ENCODE measurements at places on chromosomes 6 and 20.

- DNase-seq = no peak
Measured at GRCh38 chr20:19254956-19255355, 42.5 kb downstream of the SLC24A3 start.

- DNase-seq = no peak
Measured at GRCh38 chr6:25138934-25139415, 140.2 kb upstream of the CARMIL1 start.

- peak; percentile 59 for DNase-seq
Measured at GRCh38 chr6:31575335-31575901, at the start of gene TNF. TNF (plus strand) TSS chr6:31575565; CDS start chr6:31575742, 177 bp downstream.

DNA sequence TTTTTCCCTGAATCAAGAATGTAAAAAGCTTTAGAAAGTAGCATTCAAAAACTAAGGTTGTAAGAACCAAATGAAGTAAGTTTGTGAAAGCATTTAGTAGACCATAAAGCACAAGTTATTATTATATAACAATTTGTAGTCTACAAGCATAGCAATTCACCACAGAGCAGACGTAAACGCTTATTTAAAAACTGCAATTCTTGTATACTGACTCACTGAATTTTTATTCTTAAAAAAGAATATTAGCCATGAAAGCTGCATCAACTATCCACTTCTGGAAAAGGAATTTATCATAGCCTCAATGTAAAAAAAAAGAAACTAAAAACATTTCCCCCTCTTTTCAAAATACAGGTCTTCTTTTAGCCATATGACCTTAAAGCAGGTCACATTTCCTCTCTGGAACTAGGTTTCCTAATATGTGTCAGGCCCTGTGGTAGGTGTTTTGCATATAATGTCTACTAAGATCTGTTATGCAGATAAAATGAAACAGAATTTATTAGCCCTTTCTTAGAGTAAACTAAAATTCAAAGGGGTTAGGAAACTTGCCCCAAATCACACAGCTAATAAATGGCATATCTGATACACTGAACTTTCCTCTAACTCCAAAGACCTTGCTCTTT, 2.1 kb downstream of the MAP3K7 start:
- no peak for DNase-seq

DNA sequence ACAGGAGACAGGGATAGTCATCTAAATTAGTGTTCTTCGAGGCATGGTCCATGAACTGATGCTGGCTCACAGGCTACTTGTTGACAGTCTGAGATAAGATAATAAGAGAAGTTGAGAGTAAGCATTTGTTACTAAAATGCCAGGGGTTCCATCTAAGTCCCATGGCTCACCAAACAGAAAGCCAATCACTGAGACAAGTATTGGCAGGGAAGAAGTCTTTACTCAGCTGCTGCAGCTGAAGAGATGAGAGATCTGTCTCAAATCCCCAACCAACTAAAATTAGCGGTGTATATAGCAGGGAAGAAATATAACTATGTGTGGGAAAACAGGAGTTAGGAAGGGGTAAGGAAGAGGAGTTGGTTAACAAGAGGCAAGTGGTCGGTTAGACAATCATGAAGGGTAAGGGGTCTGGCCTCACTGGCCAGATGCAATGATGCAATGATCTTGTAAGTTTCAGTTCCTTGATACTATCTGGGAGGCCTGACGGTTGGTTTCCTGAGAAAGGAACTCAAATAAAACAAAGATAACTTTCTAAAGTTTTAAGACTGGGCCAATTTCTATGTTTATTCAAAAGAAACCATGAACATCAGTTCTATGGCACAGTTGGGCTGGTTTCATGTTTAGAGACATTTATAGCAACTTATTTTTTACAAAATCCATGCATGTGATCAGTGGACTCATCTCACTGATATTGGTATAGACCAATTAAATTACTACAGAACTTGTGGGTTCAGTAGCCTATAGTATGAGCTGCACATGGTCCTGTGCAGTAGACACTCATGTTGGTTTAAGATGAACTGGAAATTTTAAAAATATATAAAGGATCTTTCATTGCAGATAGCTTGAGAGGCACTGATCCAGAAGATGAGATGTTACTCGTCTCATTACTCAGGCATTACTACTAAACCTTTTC, 9.9 kb upstream of the HEBP2 start:
- DNase-seq = no peak

GRCh38 chr6:162337412-162337811, 390.2 kb downstream of the PRKN start:
- no peak for DNase-seq

DNA sequence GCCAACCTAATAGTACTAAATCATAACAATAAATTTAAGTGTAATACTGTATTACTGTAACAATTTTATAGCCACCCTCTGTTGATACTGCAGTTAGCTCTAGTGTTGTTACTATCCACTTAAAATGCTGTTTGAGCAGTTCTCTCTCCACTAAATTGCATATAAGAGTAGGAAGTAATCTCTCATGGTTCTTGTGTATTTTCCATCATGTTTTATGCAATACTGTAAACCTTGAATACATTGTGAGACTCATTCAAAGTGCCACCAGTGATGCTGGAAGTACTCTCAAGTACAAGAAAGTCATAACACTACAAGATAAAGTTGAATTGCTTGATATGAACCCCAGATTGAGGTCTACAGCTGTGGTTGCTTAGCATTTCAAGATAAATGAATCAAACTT, 65.5 kb downstream of the WASF1 start:
- DNase-seq = no peak

- peak; percentile 30 for DNase-seq
Measured at GRCh38 chr6:118893064-118893806, 717 bp upstream of the ASF1A start.

- DNase-seq = no peak
Measured at GRCh38 chr6:15480525-15480924, 182.3 kb downstream of the DTNBP1 start.

DNA sequence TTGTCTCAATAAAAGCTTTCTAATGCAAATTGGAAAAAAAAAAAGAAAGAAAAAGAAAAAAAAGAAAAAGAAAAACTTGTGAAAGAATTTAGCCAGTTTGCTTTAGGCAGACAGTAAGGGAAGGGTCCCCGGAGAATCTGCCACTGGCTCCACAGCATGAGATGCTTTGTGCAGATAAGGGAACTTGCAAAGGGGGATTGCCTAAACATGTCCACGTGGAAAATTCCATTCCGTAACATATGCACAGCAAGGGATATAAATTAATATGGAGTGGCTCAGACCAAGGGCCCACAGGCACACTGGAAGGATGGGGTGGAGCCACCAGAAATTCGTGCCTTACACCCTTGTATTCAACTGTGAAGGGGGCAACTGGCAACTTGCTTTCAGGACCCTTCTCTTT, 45.4 kb downstream of the MKKS start:
- no peak for DNase-seq

DNA sequence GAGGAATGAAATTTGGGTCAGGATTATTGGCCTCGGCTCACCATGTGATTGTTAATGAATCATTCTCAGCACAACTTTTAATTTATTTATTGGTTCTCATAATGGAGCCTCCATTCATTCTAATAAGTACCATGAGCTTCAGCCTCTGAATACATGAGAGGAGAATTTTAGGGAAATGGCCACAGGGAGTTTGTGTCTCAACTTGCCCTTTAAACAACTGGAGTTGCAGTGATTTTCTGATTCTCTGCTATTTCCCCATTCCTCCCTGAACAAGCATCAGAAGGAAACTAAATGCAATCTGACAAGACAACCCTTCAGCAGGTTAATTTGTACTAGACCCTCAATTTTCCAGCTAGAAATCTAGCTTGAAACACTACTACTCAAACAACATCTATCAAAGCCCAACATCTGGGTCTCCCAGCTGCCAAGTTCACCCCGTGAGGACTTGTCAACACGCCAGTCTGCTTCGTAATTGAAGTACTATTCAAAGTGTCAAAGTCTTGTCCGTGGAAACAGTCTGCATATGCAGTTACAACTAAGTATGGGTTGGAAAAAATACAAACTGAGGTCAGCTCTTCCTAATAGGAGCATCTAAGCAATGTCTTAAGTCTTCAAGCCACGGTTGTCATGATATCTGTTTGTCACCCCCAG, 235.4 kb downstream of the CDH4 start:
- no peak for DNase-seq

DNA sequence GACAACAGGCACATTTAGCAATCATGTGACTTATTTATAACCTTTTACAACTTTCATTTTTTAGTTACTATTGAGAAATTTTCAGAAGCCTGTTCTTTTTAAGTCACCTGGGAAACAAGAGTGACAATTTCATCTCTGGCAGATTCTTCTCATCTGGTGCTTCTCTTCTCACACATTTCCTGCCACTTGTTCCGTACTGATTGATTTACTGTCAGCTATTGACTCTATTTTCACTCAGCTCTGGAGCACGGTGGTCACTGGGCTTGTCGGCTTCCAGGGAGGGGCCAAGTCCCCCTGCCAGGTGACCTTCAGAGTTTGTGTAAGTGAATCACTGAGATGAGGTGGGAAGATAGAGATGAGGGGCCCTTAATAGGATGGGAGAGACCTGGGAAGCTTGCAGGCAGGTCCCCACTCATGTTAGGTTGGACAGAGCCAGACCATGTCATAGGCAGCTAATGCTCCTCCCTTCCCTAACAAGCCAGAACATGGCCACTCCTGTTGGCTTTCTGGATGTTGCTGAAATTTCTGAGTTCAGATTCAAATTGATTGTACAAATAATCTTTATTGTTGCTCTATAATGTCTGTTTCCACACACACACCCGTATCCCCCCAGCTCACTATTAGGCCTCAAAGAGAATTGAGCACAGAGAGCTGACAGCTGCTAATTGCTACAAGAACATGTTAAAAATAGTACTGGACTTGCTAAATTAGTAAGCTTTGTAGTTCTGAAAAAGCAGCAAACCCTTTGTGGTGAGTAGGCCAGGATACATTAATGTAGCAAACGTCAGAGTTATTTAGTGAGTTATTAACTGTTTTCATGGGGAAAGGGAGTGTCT, 13.3 kb downstream of the DUSP22 start:
- no peak for DNase-seq

GRCh38 chr6:157430834-157431233, 49.8 kb downstream of the ZDHHC14 start:
- DNase-seq = no peak

DNA sequence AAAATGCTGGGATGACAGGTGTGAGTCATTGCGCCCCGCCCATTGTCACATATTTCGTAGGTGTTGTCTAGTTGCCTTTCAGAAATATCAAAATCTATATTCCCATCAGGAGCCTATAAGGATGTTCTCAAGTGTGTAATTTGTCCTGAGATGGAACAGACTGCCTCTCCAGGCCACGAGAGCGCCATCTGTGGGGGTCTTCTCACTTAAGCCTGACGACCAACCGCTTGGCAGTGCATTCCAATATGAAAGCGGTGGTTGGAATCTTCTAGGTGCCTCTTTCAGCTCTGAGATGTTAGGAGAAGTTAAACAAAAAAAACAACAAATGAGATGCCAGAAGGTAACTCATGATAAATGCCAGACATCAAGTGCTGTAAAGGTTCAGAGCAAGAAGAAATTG, 488.5 kb downstream of the QKI start:
- DNase-seq = no peak

- DNase-seq = no peak
Measured at GRCh38 chr6:906920-907319, 214.0 kb upstream of the EXOC2 start.

- peak; percentile 24 for DNase-seq
Measured at GRCh38 chr20:50729901-50730764, 1.2 kb upstream of the PARD6B start.

GRCh38 chr6:56923565-56923964, 31.3 kb upstream of the BEND6 start:
- DNase-seq = no peak

- DNase-seq = no peak
Measured at GRCh38 chr6:82114748-82115147, 132.8 kb downstream of the IBTK start.

DNA sequence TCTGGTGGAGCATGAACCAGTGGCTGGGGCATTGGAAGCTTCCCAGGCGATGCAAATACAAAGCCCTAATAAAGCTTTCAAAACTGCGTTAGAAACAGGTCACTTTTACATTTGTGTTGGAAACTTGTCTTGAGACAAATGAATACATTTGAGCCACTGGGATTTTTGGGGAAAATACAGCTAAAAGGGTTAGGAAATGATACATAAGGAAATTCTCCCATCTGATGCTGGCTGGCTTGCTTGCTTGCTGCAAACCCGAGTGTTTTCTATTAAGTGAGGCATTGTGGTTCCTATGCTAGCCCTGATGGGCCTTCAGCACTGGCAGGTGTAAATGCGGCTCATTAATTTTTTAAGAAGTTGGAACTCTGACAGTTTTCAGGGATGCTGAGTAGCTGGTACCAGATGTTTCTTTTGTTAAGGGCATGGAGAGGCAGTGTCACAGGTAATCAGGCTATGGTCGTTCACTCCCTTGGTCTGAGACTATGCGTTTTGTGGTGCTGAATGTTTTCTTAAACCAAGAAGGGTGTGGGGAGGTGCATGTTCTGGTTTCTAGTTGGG, 35.2 kb downstream of the RREB1 start:
- no peak for DNase-seq

GRCh38 chr20:44701858-44702256, 13.3 kb upstream of the CCN5 start:
- no peak for DNase-seq

DNA sequence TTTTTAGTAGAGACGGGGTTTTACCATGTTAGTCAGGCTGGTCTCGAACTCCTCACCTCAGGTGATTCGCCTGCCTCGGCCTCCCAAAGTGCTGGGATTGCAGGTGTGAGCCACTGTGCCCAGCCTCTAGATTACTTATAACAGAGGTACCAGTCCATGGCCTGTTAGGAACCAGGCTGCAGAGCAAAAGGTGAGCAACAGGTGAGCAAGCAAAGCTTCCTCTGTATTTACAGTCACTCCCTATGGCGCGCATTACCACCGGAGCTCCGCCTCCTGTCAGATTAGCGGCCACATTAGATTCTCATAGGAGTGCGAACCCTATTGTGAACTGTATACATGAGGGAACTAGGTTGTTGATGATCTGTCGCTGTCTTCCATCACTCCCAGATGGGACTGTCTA, 178.0 kb upstream of the SALL4 start:
- no peak for DNase-seq

GRCh38 chr6:41055149-41055548, 2.1 kb downstream of the APOBEC2 start:
- no peak for DNase-seq

DNA sequence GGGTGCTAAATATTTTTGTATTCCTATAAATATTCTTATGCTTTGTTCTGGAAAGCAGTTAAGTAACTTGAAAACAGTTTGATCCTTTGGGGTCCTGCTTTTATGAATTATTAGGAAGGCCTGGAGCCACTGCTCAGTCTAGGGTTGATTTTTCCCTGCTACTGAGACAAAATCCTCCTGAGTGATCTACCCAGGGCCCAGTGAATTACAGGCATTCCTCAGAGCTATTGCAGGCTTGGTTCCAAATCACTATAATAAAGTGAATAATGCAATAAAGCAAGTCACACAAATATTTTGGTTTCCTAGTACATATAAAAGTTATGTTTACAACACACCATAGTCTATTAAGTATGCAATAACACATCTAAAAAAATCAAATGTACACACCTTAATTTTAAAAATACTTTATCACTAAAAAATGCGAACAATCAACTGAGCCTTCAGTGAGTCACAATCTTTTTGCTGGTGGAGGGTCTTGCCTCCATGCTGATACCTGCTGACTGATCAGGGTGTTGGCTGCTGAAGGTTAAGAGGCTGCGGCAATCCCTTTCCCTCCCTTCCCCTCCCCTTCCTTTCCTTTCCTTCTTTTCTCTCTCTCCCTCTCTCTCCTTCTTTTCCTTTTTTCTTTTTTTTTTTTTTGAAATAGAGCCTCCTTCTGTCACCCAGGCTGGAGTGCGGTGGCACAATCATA, 43.0 kb downstream of the DNAAF9 start:
- DNase-seq = no peak

GRCh38 chr6:148565930-148566663, 180.7 kb upstream of the UST start:
- DNase-seq = no peak

- no peak for DNase-seq
Measured at GRCh38 chr6:37709932-37710555, 12.4 kb upstream of the MDGA1 start.

All from testis (tissue), 5 donors.